ENCODE measurements at places on chromosomes 5 and 9.
A peak's percentile ranks its signal among the peaks of the same experiment; 100 is the strongest.

DNA sequence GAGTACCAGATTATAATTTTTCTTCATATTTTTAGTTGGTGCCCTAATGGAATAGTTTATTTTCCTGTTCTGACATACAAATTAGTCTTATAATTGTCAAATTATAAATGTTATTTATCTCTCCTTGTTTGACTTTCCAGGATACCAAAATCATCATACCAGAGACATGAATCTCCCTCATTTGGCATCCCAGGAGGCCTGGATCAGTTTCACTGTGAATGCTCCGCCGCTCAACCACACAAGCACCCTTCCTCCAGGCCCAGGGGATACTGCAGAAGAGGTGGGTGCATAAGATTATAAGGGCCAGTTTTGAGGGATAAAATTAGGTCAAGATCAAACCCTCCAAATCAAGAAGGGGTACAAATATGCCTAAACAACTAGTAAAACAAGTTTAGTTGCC is 1229.3 kb downstream of the CDH12 start:
- DNase-seq = no peak

DNA sequence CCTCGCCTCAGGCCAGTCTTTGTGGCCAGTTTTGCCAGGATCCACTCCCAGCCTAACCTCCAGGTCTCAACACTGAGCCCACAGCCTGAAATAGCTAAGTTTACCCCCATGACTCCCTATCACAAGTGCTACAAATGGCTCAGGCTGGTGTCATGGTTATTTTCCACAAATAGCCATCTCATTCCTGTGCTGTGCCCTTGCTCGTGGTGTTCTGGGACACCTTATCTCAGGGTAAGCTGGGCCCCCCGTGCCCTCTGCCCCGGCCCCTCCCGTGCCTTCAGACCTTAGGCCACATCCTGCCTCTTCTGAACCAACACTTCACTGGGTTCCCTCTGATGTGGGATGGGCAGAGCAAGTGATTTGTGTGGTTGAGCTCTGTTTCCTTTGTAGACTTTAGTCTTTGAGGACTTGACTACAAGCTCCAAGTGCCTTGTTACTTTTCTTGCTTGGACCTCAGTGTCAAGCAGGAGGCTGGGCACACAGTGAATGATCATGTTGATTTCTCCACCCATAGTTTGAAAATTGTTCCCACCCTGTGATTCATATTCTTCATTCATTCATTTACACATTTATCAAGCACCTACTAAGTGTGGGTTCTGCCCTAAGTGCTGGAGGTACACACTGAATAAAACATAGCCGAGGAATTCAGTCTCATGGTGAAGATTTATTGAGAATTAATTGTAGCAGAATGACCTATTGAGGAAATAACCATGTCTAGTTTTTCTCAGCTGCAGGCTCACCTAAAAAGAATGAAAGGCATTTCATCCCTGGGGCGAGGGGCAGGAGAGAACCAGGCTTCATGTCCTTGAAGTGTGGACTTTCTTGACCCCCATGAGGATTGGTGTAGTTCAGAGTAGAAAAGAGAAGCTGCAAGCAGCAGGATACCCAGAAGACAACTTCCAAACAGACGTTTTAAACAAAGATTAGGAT is 84.5 kb upstream of the CTNNA1 start:
- DNase-seq = peak; percentile 45

GRCh38 chr9:84111726-84112125 is 131.1 kb downstream of the RMI1 start:
- no peak for DNase-seq

GRCh38 chr5:57779383-57780223 is 297.0 kb upstream of the ACTBL2 start:
- DNase-seq = peak; percentile 28

DNA sequence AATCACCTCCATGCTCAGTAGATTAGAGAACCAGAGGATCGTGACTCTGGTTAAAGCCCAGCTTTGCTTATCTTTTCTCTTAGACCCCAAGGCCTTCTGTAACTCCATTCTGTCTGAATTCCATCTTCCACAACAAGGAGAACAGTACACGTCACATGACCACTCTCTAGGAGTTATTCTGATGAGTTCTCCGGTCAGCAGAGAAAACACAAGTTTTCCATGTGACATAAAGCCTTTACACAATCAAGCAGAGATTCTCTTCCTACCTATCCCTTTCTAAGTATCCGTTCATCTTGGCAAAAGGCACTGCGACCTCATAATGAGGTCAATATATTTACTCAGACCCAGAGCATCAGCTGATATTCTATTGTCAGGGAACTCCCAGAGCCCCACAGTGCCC is 112.3 kb downstream of the TRPM6 start:
- DNase-seq = no peak

DNA sequence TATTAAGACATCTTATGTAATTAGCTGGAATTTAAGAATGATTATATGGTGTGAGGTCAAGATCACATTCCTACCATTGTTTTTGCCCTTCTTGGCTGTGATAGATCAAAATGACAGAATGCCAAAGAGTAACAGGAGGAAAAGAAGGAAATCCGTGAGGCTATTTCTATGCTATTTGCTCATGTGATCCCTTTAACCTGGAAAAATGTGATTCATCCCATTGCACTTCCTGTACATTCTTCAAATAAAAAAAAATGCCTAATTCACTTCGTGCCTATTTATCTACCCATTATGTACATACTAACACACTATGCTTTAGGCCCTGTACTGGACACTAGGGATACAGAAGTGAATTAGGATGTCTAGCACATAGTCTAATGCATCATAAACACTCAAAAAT is 154.1 kb upstream of the PAPPA start:
- no peak for DNase-seq

GRCh38 chr5:132296412-132297016 is 2.3 kb downstream of the SLC22A4 start:
- no peak for DNase-seq

- DNase-seq = peak; percentile 33
Measured at GRCh38 chr9:74570879-74571512, 73.9 kb downstream of the RORB start.

- no peak for DNase-seq
Measured at GRCh38 chr5:95975703-95976102, 14.1 kb upstream of the ELL2 start.

DNA sequence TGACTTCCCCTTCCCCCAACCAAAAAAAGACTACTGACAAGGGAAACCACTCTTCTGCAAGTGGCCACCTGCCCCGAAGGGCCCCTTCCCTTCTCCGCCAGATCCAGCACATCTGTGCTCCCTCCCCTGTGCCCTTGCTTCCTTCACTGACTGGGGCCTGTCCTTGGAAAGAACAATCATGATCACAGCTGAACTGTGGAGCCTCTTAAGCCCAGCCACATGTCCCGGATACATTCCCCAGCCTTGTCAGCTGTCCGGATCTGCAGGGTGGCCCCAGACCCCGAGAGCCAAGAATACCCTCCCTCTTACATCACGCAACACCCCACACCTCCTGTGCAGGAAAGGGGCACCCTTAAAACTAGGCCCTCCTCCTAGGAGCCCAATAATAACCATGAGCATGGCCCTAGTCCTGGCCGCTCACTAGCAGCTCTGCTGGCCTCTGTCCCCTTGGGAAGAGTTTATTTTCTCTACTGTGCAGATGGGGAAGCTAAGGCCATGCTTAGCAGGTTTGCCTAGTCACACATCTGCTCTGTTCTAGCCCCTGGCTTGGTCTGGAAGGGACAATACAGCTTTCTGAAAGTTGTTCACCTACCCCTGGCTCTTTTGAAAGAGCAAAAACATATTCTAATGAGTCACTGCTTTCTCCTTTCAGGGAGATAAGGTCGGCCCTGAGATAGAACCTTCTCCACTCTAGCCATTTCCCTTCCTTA is 3.8 kb downstream of the SPRY4 start:
- no peak for DNase-seq

- DNase-seq = no peak
Measured at GRCh38 chr5:157203417-157203816, 22.8 kb downstream of the ITK start.

- no peak for DNase-seq
Measured at GRCh38 chr5:168176941-168177340, 114.5 kb upstream of the WWC1 start.

- DNase-seq = no peak
Measured at GRCh38 chr9:130487500-130487899, 42.7 kb downstream of the ASS1 start.

- DNase-seq = peak; percentile 86
Measured at GRCh38 chr5:1536322-1536845, 12.6 kb upstream of the LPCAT1 start.

DNA sequence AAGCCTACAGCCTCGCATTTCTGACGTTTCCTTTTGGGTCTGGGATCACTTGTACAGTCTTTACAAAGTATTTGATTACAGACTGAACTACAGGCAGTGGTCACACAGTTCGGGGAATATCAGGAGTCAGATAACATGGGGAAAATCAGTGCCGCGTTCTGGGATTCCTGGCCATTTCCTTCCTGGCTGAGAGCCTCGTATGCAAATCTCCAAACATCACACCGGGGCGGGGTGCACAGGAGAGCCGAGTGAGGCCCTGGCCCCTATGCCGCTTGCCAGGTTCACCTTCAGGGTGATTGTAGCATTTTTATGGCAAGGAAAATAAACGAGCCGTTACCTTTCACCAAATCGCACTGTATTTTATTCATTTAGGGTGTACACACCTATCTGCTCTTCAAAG is 29.6 kb upstream of the SLC9A3 start:
- peak; percentile 7 for DNase-seq

DNA sequence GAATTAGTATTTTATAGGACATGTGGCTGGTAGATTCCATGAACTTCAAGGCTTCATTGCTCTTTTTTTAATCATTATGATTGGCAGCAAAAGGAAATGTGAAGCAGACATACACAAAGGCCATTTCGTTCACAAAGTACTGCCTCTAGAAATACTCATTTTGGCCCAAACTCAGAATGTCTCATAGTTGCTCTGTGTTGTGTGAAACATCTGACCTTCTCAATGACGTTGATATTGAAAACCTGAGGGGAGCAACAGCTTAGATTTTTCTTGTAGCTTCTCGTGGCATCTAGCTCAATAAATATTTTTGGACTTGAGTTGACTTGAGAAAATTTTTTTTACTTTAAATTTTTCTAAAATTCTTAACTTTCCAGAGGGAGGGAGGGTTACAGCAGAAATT is 12.4 kb downstream of the KCNV2 start:
- no peak for DNase-seq

- DNase-seq = no peak
Measured at GRCh38 chr9:127965953-127966352, 14.8 kb downstream of the EEIG1 start.

DNA sequence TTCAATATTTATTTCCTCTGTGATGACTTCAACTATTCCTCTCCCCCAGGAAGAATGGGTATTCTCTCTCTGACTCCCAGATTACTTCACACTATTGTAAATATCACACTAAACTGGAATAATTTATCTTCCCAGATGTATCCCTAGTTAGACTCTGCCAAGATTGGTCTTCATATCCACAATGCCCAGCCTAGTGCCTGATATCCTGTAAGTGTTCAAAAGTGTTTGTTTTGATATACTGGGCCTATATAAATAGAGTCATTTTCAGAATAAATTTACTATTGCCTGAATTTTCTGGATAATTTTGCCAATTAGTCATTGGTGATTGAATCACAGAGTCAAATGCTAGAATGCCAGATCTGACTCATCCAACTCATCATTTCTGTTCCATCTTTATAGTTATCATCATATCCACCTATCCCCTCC is 143.7 kb upstream of the TNC start:
- no peak for DNase-seq

DNA sequence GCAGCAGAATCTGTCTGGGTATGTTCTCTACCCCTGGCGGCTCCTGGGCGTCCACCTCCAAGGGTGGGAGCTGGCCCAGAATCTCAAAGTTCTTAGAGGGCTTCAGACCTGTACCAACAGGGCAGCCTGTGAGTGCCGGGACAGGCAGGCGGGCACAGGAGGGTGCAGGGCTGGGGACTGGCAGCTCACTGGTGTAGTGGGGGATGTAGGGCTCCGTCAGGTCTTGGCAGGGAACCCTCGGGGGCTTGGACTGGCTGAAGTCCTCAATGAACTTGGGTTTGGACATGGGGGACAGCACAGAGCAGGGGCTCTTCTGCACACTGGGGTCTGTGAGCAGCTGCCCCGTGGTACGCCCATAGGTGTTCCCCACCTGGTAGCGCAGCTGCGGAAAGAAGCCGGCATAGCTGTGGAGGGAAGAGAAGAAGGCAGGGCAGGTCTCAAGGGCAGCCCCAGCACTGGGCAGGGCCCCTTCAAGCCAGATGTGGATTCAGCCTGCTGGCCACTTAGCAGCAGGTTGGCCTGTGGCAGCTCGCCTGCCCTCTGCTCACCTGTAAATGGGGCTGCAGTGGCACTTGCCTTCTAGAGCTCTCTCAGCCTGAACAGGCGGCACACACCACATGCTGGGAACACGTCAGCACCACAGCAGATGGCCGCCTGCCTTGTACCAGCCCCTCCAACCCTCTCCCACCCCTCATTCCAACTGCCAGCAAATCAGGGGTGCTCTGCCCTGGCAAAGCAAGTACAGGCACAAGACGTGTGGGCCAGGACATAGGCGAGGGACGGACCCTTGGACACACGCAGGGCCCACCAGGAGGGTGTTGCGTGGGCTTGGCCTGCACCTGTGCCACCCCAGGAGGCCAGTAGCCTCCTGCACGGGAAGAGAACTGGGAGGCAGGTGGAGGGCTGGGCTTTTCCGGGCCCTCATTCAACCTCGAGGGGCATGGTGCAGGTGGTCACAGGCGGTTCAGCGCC is 4.6 kb downstream of the TUBB4B start:
- DNase-seq = no peak

- no peak for DNase-seq
Measured at GRCh38 chr9:19690128-19690527, 98.7 kb downstream of the SLC24A2 start.

DNA sequence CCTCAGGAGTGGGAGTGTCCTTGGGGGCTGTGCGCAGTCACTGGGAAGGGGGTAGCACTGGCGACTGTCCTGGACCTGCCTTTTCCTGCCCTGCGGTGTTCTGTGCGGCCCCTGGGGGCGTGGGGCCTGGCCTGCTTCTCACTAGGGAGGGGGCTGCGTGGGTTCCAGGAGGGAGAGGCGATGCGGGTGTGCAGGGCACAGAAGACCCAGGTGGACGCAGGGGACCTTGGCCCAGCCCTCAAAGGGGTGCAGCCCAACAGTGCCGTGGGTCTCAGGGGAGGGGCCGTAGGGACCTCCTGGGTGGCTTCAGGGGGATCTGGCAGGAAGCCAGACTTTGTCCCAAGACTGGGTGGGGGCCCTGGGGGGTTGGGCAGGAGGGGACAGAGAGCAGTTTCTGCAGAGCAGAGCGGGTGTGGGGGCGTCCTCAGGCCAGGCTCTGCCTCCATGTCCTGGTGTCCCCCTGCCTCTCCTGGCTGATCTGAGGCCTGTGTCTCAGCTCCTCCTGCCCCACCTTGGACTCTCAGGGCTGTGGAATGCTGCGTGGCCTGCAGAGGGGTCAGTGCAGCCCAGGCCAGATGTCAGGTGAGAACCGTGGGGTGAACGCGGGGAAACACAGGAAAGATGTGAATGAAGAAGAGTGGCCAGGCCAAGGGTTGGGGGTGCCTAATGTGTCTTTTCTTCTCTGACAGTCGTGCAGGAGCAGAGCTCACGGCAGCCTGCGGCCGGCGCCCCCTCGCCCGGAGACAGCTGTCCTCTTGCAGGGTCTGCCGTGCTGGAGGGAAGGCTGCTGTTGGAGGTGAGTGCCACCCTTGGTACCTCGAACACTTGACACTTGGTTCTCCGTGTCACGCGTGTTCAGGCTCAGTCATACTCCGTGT is 54.6 kb downstream of the AHRR start:
- DNase-seq = peak; percentile 5

GRCh38 chr5:149730620-149731331 is 666 bp downstream of the PPARGC1B start:
- peak; percentile 67 for DNase-seq

- no peak for DNase-seq
Measured at GRCh38 chr5:74493411-74493810, 147.1 kb downstream of the ENC1 start.
